ENCODE measurements at places on chromosomes 7 and 10. TPM values are rescaled to one million over a fixed set of nuclear protein-coding genes. Genes with fewer than 3 reads are reported as not detected.

The KIAA1549 gene
- total RNA-seq: 0.58 TPM

The SLC26A5 gene
- not detected for total RNA-seq

The OPN1SW gene
- total RNA-seq: not detected

The SMO gene
- 62.3 TPM for total RNA-seq

The PDE6C gene
- not detected for total RNA-seq

The NAT16 gene
- not detected for total RNA-seq

The PAPOLB gene
- not detected for total RNA-seq

The MMP21 gene
- total RNA-seq: not detected

DNA sequence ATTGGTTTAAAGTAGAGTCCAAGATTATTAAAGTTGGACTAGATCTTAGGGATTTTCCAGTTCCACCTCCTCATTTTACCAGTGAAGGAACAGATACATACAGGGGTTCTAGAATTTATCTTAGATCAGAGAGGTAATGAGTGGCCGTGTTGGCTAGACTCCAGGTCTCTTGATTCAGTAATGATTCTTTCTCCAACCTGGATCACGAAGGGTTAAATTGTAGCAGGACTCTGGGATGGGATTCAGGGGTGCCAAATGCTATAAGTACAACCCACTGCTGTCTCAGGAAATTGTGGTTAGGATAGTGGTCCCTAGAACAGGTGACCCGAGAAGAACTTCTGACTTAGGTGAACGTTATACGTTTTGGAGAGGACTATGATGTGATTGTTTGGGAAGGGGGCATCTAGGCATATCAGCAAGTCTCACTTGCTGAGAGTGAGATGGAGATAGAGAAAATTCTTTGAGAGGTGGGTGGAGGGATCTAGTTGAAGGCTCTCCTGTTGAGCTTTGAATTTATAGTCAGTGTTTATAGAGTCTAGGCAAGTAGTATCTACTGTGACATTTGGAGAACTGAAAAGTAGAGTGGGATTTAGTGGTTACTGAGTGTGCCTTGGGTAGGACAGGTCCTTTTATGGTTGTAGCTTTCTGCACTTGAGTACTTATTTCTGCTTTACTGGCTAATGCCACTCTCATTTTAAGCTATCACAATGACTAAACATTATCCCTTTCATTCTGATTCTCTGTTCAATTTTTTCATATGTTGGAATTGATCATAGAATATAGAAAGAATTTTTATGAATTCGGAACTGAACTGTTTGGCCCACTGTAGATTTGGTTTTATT lies 58.3 kb downstream of the ST7 start:
- DNase-seq: no peak

- no peak for DNase-seq
Observed at GRCh38 chr7:128380483-128381106, 19.1 kb upstream of the PRRT4 start.

GRCh38 chr10:90988802-90989201 lies 67.9 kb upstream of the ANKRD1 start:
- no peak for DNase-seq

DNA sequence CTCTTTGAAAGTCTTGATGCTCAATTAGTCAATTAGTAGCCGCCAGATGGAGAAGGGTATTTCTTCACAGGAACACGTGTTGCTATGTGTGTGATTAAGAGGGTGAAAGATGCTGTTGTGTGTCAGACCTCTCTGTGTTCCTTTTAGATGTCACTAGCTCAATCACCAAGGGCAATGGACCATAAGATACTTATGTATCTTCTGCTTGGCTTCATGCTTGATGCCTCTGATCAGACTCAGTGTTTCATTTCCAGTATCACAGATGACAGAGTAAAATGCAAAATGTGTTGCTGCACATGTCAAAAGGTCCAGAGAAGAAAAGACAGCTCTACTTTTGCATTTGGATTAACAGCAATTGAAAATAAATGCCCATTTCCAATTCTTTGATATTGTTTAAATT lies 865.9 kb downstream of the CNTNAP2 start:
- DNase-seq: no peak

DNA sequence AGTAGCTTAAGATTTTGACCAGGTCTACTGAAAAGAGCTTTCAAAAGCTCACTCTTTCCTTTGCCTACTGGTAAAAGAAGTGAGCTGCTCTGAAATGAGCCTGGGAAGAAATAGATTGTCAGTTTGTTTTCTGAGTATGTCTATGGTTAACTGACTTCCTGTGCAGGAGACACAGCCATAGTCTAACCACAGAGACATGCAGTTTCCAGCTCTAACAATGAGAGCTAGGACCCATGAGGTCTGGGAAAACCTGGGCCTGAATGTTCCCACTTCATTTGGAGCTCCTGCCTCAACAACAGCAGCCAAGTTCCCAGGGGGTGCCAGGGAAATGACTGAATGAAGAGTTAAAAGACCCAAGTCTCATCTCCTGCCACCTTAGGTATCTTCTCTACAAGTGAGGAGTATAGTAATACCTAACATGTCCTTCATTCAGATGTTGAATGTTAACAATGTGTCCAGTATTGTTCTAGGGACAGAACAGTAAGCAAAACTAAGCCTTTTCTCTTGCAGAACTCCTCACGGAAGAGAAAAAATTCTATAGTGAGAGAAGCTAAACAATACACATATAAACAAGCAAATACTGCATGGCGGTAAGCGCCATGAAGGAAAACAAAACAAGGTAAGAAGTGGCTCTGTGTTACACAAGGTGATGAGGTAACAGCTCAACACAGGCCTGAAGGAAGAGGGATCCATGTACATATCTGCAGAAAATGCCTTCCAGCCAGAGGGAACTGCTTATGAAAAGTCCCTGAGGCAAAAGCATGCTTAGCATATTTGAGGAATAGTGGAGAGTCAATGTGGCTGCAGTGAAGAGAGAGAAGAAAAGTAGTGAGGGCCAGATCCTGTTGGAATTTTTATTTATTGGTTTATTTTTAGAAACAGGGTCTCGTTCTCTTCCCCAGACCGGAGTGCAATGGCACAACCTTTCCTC lies 26.4 kb upstream of the ANKRD1 start:
- no peak for DNase-seq

DNA sequence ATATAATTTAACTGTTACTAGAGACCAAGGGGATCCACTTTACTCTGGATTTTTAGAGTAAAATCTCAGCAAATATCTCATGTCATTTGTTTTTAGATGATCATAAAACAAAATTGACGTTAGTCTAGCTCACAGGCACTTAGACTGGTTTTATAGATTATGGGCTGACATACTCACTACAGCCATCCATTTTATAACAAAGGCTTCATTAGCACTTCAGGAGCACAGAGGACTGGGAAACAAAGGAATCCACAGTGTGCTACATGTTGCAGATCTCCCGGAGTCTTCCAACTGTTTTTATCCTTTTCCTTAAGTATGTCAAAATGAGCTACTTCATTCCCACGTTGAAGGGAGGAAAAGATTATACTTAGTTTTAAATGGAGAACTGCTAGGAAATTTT lies 15.9 kb upstream of the SCRN1 start:
- no peak for DNase-seq

GRCh38 chr10:13634207-13634606 lies 47.4 kb downstream of the PRPF18 start:
- no peak for DNase-seq

- peak; percentile 93 for DNase-seq
Observed at GRCh38 chr10:114623661-114624294, 34.3 kb downstream of the ABLIM1 start.

GRCh38 chr10:132061465-132061864 lies 4.3 kb upstream of the JAKMIP3 start:
- DNase-seq: no peak

- no peak for DNase-seq
Observed at GRCh38 chr7:41698726-41699125, 4.2 kb downstream of the INHBA start.

All from Caki2 (cell line).